Stimulated activated CD4-positive, alpha-beta T cell treated with anti-CD3 and anti-CD28 coated beads, TNF-alpha, amount 100 ng/mL, for 1 hour (primary cell): ENCODE measurements at places on chromosomes 11 and 22.

GRCh38 chr11:33866936-33867335, 24.9 kb downstream of the LMO2 start:
- no peak for DNase-seq

DNA sequence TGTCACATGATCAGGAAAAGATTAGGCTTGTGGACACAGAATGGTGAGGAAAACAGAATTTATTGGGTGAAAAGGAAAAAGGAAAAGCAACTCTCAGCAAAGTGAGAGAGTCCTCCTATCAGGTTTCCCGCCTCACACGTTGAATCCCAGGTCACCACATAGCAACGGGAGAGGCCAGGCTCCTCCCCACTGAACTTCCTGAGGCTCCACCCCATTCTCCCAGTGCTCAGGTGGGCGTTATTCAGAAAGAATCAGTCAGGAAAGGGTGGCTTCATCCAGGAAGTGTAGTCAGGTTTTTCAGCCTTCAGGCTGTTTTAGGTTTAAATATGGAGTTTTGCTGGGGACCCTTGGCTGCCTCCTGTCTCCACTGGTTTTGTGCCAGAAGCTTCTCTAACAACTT, 66.9 kb downstream of the SPON1 start:
- DNase-seq, result no peak

GRCh38 chr11:95531116-95531515, 258.5 kb downstream of the FAM76B start:
- no peak for DNase-seq

- DNase-seq, result no peak
Observed at GRCh38 chr11:62565100-62565802, 8.4 kb downstream of the EEF1G start.

DNA sequence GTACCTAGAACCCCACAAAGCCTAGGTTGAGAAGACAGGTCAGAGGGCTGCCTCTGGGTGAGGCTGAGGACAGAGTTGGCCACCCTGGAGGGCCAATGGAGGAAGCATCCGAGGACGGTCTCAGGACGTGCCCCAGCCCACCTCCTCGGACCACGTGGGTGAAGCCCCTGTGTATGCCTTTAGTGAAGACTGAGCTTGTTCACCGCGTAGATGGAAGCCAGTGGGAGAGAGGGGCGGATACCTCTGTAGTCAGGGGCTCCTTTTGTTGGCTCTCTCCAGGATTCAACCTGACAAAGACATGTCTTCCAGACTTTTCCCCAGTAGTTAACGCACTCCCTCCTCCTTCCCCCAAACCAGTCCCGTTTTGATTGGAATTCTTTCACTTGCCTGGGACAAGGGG, 110.7 kb downstream of the ZBTB16 start:
- DNase-seq, result no peak

GRCh38 chr22:48070760-48071159, 1308.3 kb downstream of the TBC1D22A start:
- no peak for DNase-seq

GRCh38 chr11:47161134-47161854, 15.4 kb downstream of the ARFGAP2 start:
- peak; percentile 42 for DNase-seq

GRCh38 chr11:8642196-8642841, 40.1 kb downstream of the TRIM66 start:
- DNase-seq, result no peak

DNA sequence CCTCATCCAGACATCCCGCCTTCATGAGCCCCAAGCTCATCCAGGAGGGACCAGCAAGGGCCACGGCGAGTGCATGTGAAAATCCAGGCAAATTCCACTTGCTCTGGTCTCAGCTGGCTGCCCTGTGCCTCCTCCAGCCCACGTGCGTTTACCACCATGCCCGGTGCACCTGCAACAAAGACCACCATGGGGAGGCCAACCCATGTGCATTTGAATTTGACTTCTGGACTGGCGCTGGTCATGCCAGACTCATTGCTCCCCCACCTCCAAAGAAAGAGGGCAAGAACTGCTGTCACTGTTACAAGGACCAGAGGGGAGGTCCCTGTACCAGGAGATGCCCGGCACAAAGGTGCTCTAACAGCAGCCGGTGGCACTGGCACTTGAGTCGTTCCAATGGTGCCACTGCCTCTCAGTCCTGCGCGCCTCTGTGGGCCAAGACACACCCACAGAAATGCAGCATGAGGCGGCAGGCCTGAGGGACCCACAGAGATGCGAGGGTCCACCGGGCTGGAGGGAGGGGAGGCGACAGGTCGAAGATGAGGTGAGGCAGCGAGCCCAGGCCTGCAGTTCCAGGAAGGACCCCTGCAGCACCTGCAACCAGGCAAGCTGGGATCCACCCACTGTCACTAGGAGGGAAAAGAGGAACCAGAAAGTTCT, 80.3 kb downstream of the PHF21B start:
- DNase-seq, result no peak

DNA sequence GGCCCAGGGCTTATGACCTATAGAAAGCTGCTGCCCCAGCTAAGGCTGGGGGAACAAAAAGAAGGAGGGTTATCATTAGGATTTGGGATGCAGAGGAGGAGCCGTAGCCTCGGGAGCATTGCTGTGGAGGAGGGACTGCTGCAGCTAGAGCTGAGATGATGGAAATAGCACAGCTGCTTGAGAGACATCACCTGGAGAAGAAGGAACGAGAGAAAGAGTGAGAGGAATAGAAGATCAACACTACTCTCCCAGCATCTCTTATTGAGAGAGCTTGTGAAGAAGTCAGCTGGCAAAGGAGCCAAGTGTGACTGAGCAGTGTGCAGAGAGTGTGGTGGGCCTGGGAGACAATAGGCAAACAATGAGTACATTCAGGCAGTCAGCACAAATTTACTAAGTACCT, 100.7 kb upstream of the PLET1 start:
- DNase-seq, result no peak

DNA sequence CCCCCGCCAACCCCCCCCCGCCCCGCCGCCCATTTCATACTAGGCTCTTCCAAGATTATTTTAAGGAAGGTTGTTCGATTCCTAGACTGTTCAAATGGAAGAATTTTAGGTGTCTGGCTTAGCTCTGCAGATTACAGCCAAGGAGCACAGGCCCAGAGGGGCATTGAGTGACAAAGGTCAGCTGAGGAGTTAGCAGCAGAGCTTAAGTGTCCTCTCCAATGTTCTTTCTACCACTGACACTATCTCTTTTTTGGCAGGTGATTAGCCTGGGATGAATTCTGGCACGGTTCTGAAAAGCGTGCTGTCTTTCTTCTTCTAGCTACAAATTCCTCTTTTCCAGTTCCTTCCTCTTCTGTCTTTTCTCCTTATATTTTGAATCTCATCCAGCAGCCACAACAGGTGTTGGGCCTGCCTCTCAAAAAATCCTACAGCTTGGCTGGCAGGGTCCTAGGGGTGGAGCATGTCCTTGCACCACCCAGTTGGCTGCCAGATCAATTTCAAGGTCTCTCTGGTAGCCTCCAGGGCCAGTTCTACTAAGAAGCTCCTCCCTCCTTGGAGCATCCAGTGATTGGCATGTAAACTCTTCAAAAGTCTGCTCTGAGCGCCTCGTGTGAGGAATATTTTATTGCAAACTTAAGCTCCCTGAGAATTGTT, 23.0 kb downstream of the KCNE3 start:
- DNase-seq, result no peak

GRCh38 chr11:74090701-74091100, 80.1 kb downstream of the C2CD3 start:
- no peak for DNase-seq

GRCh38 chr11:1854132-1854948, 1.5 kb downstream of the LSP1 start:
- DNase-seq, result no peak
